ENCODE measurements at places on chromosomes 6 and 20. TPM values are rescaled to one million over a fixed set of nuclear protein-coding genes. Genes with fewer than 3 reads are reported as not detected.

- H3K36me3 ChIP-seq = peaks cover 3% of the 10 kb centered on the region
- H3K4me3 ChIP-seq = 0 out of 2 replicates have a peak overlapping the region, but pooled peaks have one; percentile 4
- H3K27ac ChIP-seq = peak overlapping the region; percentile 92
These were observed 58.9 kb downstream of the ERMARD start for GRCh38 chr6:169810066-169810989.

DNA sequence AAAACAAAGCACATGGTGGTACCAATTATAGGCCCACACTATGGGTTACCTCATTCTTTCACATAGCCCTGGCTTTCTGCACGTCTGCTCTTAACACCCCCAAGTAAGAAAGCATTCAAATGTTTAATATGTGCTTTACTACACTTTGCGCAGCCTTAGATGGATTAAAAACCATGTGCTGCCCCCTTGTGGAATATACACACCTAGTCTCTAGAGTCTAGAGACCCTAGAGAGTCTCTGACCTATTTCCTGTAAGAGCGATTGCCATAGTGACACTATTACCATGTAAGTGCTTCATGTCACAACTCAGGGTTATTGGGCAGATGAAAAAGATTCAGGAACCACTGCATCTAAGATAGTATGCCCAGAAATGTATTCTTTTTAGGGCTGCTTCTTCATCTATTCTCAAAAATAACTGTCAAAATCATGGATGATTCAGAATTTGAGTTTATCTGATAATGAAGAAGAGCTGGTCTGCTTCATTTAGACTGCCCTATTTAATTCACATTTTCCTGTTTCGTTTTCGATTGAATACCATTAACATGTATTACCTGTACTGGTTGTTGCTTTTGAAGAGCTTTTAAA, 186.3 kb downstream of the ADGB start:
- H3K36me3 ChIP-seq = no peaks in the 10 kb centered on the region
- H3K4me1 ChIP-seq = no peaks in the 10 kb centered on the region
- no peaks in the 10 kb centered on the region for H3K27me3 ChIP-seq
- H3K4me3 ChIP-seq = no peak overlapping the region
- H3K27ac ChIP-seq = no peak overlapping the region

DNA sequence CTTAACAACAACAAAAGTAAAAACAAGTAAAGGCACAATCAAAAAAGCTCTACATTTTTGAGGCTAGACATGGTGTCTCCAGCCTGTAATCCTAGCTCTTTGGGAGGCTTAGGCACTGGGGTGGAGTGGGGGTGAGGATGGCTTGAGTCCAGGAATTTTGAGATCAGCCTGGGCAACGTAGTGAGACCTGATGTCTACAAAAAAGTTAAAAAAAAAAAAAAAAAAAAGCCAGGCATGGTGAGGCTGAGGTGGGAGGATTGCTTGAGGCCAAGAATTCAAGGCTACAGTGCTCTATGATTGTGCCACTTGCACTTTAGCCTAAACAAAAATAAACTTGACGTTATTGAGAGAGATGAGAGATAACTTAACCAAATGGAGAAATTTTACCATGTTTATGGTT, 60.1 kb downstream of the QKI start:
- no peaks in the 10 kb centered on the region for H3K36me3 ChIP-seq
- H3K4me1 ChIP-seq = no peaks in the 10 kb centered on the region
- DNase-seq = no peak
- no peaks in the 10 kb centered on the region for H3K27me3 ChIP-seq
- H3K27ac ChIP-seq = no peak overlapping the region

- no peaks in the 10 kb centered on the region for H3K4me1 ChIP-seq
- no peak overlapping the region for H3K4me3 ChIP-seq
- no peaks in the 10 kb centered on the region for H3K27me3 ChIP-seq
- H3K27ac ChIP-seq = no peak overlapping the region
These were observed 95.2 kb downstream of the FAM217A start for GRCh38 chr6:3983778-3984177.

DNA sequence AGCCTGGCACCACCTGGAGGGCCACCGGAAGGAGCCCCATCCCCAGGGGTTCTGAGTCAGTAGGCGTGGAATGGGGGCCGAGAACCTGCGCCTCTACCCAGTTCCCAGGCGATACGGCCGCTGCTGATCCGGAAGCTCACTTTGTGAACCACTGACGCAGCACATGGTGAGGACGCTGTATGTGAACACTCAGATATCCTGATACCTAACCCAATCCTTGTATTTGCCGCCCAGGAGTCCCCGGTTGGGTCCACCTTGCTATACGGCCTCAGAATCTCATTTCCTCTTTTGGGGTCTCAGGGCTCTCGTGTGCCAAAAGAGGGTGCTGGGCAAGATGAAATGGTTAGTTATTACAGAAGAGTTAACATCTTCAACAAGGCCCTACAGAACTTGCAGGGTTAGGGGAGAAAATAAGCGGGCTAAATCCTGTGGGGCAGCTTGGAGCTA, 604 bp upstream of the RAB5IF start:
- peak overlapping the region; percentile 35 for H3K4me3 ChIP-seq
- peaks cover 5% of the 10 kb centered on the region for H3K36me3 ChIP-seq
- peaks cover 19% of the 10 kb centered on the region for H3K4me1 ChIP-seq
- DNase-seq = no peak
- H3K27me3 ChIP-seq = no peaks in the 10 kb centered on the region
- H3K27ac ChIP-seq = peak overlapping the region; percentile 89

The DEFB124 gene
- total RNA-seq = not detected

The RIPOR3 gene
- 0.18 TPM for total RNA-seq

The LPIN3 gene
- 32.6 TPM for total RNA-seq

The TAGAP gene
- total RNA-seq = not detected

Data from Caco-2 (cell line).